Stimulated activated CD4-positive, alpha-beta T cell treated with anti-CD3 and anti-CD28 coated beads, TNF-alpha, amount 100 ng/mL, for 4 hours (primary cell): ENCODE measurements at places on chromosomes 5 and 9.

DNA sequence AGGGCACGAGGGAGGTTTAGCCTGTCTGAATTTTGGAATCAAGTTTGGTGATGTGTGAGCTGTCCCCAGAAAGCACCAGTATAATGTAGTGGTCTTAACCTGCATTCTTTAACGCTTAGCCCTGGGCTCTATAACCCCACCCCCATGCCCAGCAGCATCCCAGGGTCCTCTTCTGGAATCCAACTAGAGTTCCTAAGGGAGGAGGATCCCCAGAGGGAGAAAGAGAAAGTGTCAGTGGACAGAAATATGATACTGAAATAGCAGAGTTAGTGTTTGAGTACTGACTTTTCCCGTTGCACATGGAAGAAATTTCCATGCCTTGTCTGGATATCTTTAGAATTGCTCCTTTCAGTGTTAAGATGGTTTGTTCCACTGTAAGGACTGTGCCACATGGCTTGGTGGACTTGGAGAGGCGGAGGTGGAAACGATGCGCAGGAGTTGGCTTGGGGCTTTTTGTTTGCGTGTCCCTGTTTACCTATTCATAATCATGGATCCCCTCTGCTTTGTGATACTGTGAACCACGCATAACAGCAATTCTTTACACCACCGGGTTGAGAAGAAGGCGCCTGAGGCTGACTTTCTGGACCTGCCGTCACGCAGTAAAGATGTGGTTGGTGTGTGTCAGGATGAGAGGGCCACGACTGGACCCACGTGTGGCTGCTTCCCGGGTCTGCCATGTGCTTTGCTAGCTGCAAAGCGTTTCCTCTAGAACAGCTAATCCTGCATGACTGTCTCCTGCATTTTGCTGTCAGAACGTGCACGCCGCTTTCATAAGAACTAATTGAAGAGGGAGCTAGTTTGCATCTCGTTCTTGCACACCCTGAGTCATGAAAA is 142.3 kb downstream of the SMARCA2 start:
- no peak for DNase-seq

GRCh38 chr9:114824110-114824509 is 18.3 kb upstream of the TNFSF15 start:
- DNase-seq, result no peak

DNA sequence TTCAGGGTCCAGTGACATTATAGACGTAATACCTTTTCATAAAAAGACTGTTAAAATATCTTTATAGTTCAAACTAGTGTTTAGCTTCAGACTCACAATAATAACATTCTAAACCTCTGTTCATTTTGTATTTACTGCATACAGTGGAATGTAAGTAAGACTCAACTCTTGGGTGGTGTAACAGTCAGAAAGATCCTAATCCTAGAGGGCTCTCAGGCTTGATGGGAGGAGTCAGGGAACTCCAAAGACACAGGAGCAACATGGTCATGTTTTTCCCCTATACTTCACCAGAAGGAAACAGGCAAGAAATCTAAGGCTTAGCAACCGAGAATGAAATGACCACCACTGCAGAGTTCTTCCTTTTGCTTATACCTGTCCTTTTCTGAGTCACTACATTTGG is 82.6 kb downstream of the MRPS27 start:
- no peak for DNase-seq

- DNase-seq, result no peak
These were observed 29.7 kb downstream of the PDE4D start for GRCh38 chr5:59863777-59864176.

- no peak for DNase-seq
These were observed 107.5 kb downstream of the NDFIP1 start for GRCh38 chr5:142215915-142216681.
